ENCODE measurements at places on chromosomes 5 and 9.
A peak's percentile ranks its signal among the peaks of the same experiment; 100 is the strongest.

- DNase-seq: no peak
These were observed 43.3 kb downstream of the CREBRF start for GRCh38 chr5:173099461-173099860.

DNA sequence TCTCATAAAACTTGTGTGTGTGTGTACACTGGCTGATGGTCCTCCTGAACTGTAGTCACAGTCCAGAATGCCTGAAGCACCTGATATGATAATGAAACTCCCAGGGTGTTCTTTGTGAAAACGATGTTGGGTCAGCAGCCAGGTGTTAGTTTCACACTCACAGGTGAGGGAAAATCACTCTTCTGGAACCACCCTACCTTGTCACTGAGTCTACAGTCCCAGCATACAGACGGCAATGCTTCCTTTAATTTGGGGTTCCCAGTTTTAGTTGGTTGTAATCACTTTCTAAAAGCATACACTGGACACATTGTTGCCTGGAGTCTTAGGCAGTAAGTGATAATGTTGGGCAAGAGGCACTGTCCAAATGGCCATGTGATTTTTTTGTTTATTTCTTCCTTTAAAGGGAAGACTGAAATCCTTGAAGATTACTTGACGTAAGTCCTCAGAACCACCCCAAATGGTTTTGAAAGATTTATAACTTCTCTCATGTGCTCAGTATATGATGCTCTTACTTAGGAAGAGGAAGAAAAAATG, 18.2 kb upstream of the MGAT1 start:
- no peak for DNase-seq

GRCh38 chr9:134069480-134070399, 1.9 kb upstream of the BRD3 start:
- DNase-seq: no peak

GRCh38 chr9:2984491-2984890, 140.6 kb upstream of the PUM3 start:
- no peak for DNase-seq

DNA sequence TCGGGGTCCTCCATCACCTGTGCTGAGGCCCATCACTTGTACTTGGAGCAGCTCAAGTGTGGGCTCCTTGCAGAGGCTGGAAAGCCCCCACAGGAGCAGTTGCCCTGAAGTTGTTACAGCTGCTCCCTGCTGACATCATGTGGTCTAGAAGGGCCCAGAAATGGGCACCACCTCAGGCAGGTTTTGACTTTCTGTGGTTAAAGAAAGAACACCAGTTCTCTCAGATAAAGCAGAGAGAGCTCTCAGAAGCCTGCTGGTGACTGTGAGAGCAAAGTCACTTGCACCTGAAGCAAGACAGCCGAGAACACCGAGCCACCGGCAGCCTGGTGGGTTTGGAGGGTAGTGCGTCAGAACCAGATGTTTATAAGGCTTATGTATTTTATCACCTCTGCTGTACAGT, 70.4 kb downstream of the MVB12B start:
- no peak for DNase-seq

DNA sequence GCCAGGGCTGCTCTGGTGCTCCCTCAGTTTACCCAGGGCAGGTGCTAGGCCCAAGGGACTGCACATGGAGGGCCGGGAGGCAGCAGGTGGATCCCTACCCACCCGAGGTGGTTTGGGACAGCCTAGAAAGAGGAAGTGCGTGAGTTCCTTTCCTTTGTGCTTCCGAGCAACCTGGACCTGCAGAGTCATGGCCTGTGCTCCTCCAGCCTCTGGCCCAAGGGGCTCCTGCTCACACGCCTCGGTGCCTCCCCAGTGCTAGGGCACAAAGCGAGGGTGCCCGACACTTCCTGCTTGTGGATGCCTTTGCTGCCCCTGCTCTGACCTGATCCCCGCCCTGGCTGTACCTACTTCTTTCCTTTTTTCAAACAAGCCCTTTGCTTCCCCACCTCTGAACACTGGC, 79.3 kb downstream of the RXRA start:
- no peak for DNase-seq

- DNase-seq: no peak
These were observed 66.6 kb downstream of the CDC14B start for GRCh38 chr9:96553070-96553469.

GRCh38 chr5:51394609-51395008, 11.4 kb downstream of the ISL1 start:
- DNase-seq: no peak

GRCh38 chr5:20609126-20609525, 621.1 kb upstream of the CDH18 start:
- DNase-seq: no peak

GRCh38 chr9:100602342-100602801, 24.5 kb downstream of the CAVIN4 start:
- DNase-seq: peak; percentile 24

DNA sequence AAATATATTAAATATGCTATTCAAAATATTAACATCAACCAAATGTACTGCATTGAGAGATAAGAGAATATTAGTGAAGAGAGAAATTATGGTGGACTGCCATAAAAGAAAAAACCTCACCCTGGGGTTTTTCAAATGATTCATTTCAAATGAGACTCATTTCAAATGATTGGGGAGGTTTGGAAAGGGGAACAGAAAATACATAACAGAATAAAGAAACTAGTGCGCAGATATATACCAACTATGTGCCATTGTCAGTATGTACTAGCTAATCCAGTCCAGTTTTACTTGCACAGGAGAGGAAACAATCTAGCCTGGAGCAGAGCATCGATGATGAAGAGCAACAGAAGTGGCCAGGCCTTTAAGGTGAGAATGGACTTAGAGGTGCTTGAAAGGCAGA, 651.6 kb upstream of the RORB start:
- no peak for DNase-seq

DNA sequence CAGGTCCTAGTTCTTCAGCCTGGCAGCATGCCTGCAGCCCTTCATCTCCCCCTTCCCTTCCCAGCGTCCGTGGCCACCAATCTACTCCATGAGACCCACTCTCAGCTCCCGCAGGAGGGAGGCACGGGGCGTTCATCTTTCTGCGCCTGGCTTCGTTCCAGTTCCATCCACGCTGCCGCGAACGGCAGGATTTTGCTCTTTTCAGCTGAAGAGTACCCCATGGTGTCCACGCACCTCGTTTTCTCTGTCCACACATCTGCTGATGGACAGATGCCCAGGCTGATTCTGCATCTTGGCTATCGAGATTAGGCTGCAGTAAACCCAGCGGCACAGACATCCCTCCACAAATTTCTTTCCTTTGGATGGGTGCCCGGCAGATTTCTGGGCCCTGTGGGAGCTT, 30.5 kb upstream of the NKD2 start:
- no peak for DNase-seq

DNA sequence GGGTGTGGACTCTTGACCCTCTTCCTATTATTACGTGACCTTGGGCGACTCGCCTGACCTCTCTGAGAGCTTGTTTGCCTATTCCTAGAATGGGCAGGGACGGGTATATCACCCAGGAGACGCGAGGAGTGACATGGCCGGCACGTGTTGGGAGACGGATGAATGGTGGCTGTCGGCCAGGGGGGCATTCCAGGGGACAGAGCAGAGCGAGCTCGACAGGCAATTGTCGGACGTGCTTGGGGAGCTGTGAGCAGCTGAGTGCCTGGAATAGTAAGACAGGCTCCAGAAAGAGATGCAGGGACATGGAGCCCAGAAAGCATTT, 29.3 kb upstream of the UNC5A start:
- no peak for DNase-seq

- no peak for DNase-seq
These were observed 3.0 kb downstream of the ECSCR start for GRCh38 chr5:139459451-139459934.

DNA sequence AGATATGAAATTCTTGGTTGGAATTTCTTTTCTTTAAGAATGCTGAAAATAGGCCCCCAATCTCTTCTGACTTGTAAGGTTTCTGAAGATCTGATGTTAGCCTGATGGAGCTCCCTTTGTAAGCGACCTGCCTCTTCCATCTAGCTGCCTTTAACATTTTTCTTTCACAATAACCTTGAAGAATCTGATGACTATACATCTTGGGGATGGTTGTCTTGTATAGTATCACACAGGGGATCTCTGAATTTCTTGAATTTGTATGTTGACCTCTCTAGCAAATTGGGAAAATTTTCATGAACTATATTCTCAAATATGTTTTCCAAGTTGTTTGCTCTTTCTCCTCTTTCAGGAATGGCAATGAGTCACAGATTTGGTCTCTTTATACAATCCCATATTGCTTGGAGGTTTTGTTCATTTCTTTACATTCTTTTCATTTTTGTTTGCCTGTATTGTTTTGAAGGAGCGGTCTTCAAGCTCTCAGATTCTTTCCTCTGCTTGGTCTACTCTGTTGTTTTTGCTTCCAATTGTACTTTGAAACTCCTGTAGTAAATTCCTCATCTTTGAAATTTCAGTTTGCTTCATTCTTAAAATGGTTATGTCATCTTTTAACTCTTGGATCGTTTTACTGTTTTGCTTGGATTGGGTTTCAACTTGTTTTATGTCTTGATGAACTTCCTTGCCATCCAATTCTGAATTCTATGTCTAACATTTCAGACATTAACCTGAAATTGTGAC, 245.2 kb upstream of the TARS1 start:
- no peak for DNase-seq

- no peak for DNase-seq
These were observed 53.2 kb upstream of the C9orf72 start for GRCh38 chr9:27626244-27627187.

DNA sequence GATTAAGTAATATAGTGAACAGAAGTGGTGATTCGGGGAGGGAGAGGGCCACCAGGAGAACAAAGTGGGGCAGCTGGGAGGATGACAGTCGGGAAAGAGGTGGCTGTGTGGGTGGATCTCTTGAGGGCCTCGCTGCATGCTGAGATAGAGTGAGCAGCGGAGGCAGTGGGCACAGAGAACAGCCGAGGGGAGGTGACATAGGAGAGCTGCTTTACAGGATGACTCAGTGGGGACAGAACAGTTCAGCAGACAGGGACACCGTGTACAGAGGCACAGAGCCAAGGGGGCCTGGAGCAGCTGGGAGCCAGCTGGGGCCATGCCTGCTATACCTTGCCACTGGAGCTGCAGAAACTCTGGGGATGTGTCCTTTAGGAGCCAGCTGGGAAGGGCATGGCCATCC, 273.9 kb downstream of the GADD45G start:
- no peak for DNase-seq

GRCh38 chr9:131732636-131733289, 7.1 kb downstream of the RAPGEF1 start:
- DNase-seq: no peak

DNA sequence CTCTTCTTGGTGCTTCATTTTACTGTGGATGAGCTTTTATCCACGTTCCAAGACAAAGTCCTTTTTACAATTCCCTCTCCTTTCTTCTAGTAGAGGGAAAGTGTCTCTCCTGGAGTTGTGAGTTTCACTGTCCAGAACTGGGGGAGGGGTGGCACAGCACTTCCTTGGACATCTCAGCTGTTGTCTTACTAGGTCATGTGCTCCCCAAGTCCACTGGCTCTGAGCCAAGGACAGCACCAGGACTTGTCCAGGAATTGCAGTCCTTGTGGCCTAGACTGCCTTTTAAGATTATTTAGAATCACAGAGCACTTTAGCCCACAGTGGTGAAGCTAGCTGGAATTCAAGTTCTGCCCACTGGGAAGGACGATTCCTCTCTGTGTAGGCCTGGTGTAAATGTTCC, 700.2 kb upstream of the PTPRD start:
- DNase-seq: no peak

GRCh38 chr9:91412941-91413340, 10.7 kb downstream of the NFIL3 start:
- DNase-seq: no peak

DNA sequence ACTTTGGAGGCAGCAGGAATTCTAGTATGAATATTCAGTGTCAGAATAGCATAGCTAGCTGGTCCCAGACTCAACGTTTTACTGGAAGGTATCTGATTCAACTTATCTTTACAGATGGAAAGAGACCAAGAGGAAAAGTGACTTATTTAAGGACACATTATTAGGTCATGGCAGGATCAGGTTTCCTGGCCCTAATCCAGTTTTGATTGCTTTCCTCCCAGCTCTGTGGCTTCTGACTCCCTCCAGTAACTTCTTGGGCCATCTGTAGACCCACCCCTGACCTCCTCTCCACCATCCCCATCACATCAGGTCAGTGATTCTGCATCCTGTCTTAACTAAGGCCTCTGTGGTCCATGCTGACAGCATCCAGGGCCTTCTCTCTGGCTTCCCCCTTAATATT, 38.4 kb downstream of the SH3TC2 start:
- DNase-seq: no peak

GRCh38 chr5:8192840-8193239, 323.9 kb downstream of the MTRR start:
- DNase-seq: no peak

GRCh38 chr9:37198039-37198729, 77.8 kb downstream of the ZCCHC7 start:
- DNase-seq: no peak

GRCh38 chr9:80197661-80198060, 625.9 kb downstream of the TLE4 start:
- no peak for DNase-seq

DNA sequence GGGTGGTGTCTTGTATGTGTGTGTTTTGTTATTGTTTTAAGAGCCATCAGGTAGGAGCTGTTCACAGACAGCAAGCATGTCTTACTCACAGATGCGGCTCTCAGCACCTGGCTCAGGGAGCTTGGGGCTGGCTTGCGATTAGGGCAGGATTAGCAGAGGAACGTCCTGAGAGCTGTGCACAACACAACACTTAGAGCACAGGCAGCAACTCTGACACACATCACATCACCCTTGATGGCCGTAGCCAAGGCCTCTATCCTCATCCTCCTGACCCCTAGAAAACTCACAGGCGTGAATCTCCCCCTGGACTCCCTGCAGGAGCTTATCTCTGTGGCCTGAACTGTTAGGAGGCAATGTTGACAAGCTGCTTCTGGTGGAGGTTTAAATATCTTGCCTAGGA, 7.1 kb upstream of the IL17B start:
- DNase-seq: no peak

GRCh38 chr5:91011029-91011428, 372.1 kb downstream of the ARRDC3 start:
- DNase-seq: no peak

DNA sequence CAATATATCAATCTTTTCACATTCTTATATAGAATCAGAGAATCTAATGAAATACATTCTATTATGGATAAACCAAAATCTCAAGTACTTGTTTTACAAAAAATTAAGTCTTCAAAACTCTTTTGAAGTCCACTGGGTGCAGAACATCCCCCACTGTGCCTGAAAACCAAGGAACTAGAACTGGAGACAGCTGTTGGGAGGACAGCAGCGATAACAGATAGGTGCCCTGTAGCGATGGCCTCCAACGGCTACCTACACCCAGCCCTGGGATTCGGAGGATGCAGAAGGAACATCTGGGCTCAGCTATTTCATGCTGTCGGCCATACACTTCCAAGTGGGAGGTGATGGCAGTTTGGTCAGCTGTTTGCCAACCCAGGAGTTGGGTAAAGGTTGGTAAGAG, 129.3 kb upstream of the LHFPL2 start:
- DNase-seq: no peak

Measured in progenitor cell of endocrine pancreas (in vitro differentiated cells).